ENCODE measurements at places on chromosomes 7 and 10.

DNA sequence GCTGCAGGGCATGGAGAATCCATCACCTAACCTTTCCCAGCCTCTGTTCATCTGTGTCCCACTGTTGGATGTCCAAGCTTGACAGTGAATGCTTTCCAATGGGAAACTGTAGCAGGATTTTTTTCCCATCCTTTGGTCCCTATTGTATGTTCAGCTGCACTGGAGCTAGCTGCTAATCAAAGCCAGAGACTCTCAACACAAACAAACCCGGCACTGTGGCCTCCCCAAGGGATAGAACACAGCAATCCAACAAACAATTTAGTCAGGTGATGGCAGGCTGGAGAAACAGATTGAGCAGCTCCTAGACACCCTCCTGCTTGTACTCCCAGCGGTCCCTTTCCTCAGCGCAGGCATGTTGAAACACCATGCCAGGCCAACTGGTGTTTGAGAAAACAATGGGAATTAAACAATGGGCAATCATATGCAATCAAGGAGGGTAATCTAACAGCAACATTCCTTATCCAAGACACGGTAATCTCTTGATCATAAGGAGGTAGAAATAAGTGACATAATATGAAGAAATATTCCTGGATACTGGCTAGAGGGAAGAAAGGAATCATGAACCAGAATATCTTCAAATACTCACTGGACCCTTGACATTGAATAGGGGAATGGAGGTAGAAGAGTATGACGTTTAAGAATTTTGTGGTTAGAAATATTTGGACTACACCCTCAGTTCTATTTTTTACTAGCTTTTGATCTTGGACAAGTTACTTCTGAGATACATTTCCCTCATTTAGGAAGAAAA is 15.0 kb downstream of the PTN start:
- no peak for DNase-seq

GRCh38 chr10:659688-660141 is 29.8 kb downstream of the DIP2C start:
- no peak for DNase-seq

- no peak for DNase-seq
These were observed 138.0 kb upstream of the STK17A start for GRCh38 chr7:43444711-43445578.

DNA sequence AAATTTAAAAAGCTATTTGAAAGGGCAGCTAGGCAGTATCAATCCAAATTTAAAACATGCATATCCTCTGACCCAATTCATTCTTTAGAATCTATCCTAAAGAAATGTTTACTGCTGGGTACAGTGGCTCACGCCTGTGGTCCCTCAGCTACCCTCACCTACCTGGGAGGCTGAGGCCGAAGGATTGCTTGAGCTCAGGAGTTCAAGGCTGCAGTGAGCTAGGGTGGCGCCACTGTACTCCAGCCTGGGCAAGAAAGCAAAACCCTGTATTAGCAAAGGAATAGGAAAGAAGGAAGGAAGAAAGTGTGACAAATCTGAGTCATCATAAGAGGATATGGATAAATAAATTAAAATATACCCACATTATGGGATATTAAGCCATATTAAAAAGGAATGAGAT is 36.3 kb downstream of the C7orf33 start:
- DNase-seq, result no peak

DNA sequence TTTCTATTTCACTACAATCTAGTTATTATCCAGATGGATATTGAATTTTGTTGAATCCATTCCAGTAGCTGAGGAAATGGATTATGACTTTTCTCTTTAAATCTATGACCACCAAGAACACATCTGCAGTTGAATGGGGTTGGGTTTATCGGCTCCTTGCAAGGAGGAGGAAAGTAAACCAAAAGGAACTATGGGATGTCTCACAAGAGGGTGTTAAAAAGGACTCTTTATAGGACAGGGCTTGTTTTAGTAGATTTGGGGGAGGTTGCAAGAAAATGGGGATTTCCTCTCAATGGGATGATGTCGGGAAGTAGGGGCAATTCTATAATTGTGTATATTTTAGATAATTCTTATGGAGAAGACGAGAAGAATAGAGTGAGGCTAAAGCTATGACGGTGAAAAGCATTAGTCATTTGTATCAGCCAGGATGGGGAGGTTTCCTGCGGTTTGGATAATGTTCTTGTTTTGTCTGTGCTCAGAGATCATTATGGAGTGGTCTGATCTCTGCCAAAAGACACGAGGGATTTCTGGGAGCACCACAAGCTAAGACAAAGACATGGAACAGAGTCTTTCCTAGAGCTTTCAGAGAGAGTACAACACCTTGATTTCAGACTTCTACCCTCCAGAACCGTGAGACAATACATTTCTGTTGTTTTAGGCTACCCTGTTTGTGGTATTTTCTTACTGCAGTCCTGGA is 5.3 kb upstream of the LRRC61 start:
- no peak for DNase-seq

Measured in body of pancreas (tissue), 4 donors.